ENCODE measurements at places on chromosomes 12 and 14.
A peak's percentile ranks its signal among the peaks of the same experiment; 100 is the strongest.

GRCh38 chr14:30763891-30764290, 110.5 kb upstream of the COCH start:
- DNase-seq = no peak

DNA sequence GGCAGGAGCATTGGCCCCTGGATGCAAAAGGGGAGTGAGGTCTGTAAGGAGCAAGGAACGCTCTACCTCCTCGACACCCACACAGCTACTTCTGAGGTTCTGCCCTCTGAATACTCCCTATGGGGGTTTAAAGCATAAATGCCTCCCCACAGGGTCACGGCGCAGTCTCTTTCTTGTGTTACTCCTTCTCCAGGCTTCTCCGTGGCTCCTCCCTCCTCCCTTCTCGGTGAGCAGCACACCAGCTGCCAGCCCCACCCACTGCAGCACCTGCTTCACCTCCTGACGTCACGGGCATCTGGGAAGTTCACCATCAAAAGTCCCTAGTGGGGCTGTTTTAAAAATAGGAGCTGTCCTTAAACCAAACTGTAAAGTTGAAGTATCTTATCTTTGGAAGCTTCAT, 67.3 kb downstream of the SPTB start:
- no peak for DNase-seq

DNA sequence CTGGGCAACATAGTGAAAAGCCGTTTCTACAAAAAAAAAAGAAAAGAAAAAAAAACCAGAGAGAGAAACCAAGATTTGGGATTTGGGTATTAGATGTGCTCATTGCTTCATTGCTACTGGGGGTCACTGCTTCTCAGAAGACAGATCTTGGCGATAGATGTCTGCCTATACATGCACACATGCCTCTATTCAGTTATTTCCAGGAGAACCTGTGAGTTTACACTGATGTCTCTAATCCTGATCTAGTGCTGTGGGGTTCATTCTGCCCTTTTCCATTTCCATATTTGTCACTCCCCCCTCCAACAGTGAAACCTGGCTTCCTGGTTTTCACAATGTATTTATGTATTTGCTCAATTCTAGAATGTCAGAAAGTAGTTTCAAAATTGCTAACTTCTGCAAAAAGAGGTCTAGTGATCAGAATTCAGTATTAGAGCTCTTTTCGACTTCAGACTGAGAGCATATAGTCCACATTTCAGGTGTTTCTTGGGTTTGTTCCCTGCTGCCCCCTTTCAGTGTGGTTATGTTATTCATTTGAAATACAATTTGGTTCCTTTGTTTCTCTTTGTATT, 111.0 kb downstream of the SLC25A47 start:
- DNase-seq = no peak

- no peak for DNase-seq
These were observed 256.0 kb downstream of the PCNX1 start for GRCh38 chr14:71163050-71163841.

- DNase-seq = no peak
These were observed 25.6 kb downstream of the KCNK13 start for GRCh38 chr14:90087433-90087832.

- no peak for DNase-seq
These were observed 52.5 kb downstream of the SSPN start for GRCh38 chr12:26247873-26248272.

DNA sequence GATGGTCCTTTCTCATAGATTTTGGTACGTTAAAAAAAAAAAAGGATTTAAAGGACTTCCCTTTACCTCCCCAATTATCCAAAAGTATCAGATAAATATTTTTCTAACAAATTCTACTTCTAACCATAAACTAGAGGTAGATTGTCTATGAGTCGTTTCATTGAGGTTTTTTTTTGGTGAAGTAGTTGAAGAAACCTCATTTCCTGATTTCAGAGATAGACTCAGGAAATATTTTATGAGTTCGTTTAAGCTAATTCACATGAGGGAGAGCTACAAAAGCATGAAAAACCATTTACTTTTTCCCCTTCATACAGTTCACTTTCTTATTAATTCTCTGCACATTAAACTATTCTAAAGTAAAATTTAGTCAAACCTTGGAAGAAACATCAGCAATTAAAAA, 112.5 kb downstream of the RALGAPA1 start:
- no peak for DNase-seq

DNA sequence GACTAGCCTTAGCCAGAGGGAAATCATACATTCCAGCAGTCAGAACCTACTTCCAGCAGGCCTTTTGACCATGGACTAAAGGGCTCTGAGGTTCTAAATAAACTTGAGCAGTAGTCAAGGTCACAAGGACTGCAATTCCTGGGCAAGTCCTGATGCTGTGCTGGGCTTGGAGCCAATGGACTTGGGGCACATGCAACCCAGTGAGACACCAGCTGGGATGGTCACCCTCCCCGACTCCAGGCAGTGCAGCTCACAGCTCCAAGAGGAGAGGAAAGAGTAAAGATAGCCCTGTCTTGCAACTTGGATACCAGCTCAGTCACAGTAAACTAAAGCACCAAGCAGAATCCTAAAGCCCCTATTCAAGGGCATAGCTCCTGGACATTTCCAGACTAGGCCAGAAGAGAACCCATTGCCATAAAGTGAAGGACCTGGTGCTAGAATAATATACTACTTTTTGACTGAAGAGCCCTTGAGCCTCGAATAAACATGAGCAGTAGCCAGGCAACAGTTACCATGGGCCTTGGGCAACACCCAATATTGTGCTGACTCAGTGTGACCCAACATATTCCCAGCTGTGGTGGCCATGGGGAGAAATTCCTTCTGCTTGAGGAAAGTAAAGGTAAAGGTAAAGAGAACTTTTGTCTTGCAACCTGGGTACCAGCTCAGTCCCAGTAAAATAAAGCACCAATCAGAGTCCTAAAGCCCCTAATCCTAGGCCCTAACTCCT, 226.2 kb upstream of the CLEC14A start:
- DNase-seq = peak; percentile 32

- no peak for DNase-seq
These were observed 305.9 kb upstream of the G2E3 start for GRCh38 chr14:30252783-30253674.

DNA sequence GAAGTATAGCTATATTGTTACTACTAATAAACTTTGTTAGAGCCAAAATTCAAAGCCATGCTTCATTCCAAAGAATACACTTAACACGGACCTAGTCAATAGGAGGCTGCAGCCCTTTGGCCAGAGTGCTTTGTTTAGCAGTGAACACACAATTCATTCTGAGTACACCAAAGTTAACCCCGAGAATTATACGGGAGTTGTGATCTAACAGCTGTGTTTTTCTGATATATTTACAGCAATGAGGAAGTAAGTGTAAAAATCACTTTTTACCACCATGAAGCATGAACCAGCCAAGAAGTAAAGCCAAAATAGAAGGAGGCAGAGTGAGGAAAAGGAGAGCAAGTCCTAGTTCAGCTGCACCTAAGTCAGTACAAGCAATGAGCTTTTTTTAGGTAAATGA, 156.8 kb upstream of the PDE3A start:
- DNase-seq = no peak

DNA sequence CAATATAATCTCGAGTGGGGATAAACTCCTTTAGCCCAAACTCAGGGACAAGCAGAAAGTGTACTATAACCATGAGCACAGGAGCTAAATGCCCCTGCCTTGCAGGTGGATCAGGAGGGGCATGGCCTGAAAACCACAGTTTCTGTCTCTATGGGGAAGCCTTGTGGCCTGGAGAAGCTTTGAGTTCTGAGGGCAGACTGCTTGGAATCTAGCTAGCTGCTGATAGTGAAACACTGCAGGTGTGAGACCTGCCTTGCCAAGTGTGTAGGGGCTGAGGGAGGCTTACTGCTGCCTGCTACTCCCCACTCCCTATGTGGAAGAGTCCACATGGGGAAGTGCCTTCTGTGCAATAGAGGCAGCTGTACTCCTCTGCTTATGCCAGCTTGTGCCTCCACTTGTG, 352.3 kb upstream of the OR4E1 start:
- no peak for DNase-seq

GRCh38 chr12:91176358-91176757, 6.3 kb downstream of the DCN start:
- no peak for DNase-seq

GRCh38 chr14:64158608-64159007, 135.6 kb downstream of the ESR2 start:
- DNase-seq = no peak

DNA sequence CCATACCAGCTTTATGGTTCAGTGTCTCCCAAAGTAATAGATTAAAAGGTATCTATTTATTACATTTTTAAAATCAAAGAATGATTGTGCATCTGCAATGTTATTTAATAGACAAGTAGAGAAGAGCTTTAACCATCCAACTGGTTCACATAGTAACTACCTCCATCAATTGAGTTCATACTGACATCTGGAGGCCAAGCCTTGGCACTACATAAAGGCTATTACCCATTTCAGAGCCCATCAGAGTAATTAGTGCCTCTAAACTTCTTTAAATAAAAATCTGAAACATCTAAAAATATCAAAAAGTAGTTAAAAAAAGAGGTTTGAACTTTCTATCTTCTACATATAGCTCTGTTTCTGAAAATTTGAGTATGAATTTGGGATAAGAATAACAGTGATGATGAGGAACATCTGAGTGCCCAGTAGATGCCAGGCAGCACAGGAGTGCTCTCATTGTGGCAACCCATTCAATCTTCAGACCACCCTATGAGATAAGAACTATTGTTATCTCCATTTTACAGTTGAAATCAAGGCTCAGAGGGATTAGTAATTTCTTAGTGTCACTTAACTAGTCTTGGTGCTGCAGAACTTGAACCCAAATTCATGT, 132.9 kb upstream of the DAAM1 start:
- DNase-seq = peak; percentile 82

DNA sequence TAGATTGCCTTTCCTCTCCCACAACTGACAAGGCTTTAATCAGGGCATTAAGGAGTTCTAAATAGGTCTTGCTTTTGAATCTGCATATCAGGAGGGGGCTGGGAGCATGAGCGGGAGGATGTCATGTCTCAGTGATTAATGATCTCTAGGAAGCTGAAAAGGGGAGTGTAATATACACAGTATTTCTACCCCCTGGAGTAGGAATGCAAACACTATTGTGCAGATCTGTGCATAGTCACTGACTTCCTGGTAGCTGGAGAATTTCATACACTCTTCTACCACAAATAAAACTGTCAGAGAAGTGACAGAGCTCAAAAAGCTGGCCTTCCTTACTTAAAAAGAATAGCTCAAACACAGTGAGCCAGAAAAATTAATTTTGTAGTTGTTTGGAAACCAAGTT, 65.8 kb downstream of the RIC8B start:
- peak; percentile 41 for DNase-seq

- no peak for DNase-seq
These were observed 96.4 kb downstream of the HECTD4 start for GRCh38 chr12:112285600-112286401.

- no peak for DNase-seq
These were observed 46.9 kb upstream of the SLC16A7 start for GRCh38 chr12:59548930-59549329.

- DNase-seq = no peak
These were observed 939.1 kb downstream of the FSCB start for GRCh38 chr14:43568022-43568421.

GRCh38 chr12:39722504-39722903, 102.9 kb upstream of the ABCD2 start:
- DNase-seq = no peak

- DNase-seq = no peak
These were observed 4.8 kb downstream of the CEP170B start for GRCh38 chr14:104869669-104870367.

DNA sequence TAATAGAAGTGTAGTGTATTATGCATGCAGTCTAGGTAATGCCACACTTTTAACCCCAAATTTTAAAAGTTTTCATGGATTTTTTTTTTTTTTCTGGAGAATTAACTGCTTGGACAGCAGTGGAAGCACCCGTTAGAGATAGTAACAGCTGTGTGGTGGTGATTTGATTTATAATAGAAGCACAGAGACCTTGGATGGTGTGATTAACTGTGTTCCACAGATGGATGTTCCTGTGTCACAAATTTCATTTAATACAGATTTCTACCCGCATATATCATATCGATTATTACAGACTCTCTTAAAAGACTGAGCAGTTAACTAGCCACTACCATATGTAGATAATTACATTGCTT, 47.0 kb downstream of the IFT81 start:
- DNase-seq = no peak

DNA sequence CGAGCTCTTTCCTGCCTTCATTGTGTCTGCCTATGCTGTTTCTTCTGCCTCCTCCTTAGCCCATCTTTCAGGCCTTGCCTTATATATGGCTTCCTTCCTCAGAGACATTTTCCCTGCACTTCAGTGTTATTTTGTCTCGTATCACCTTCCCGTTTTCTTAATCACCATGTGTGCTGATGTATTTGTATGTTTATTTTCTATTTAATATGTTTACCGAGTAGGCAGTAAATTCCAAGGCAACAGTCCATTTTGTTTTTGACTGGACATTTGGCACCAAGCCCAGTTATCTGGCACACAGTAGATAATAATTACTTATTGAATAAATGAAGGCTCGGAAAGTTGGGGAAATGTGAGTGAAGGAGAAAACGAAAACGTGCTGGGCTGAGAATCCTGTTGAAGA, 4.6 kb upstream of the POU6F1 start:
- no peak for DNase-seq
